ENCODE measurements at places on chromosomes 2 and 18.
A peak's percentile ranks its signal among the peaks of the same experiment; 100 is the strongest.

DNA sequence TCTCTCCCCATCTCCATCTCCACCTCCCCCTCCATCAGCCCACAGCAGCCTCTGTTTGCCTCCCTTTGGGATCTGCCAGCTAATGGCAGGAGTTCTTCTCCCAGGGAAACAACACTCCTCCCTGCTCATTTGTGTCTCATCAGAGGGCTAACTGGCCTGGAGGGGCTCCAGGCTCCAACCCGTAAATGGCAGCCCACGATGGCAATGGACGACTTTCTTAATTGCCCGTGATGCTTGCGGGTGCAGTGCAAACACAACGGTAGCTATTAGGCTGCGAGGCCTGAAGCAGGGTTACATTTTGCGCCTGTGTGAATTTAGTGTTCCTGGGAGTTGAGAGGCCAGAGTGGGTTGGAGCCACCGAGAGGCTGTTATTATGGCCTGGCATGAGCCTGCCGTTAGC, 285.1 kb downstream of the TNS1 start:
- DNase-seq: no peak

DNA sequence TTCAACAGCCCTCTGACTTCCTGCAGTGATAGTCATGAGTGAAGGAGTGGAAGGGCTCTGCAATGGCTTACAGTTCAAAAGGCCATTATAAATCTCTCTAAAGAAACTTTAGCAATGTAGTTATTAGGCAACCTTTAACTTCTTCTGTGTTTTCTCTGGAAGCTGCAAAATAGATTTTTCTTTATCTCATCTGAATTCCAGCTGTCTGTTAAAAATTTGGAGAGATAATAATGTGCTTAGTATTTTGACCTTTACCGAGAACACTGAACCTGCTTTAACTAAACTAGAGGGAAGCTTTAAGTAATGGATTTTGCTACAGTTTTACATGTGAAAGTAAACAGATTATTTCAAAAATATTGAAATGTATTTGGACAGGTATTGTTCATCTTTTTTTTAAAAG, 847.9 kb downstream of the ERBB4 start:
- DNase-seq: no peak

DNA sequence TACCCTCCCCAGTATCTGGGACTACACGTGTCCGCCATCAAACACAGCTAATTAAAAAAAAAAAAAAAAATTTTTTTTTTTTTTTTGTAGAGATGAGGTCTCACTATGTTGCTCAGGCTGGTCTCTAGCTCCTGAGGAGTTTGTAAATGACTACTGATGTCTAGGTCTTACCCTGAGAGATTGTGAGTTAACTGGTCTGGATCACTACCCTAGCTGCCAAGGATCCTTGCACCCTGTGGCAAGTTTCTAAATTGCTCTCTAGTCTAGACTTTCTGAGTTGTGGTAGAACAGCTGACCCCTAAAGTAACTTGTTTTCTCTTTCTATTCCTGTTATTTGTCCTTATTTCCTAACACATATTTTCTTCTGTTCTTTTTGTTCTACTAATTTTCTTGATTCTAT, 44.5 kb downstream of the ABHD3 start:
- DNase-seq: no peak

DNA sequence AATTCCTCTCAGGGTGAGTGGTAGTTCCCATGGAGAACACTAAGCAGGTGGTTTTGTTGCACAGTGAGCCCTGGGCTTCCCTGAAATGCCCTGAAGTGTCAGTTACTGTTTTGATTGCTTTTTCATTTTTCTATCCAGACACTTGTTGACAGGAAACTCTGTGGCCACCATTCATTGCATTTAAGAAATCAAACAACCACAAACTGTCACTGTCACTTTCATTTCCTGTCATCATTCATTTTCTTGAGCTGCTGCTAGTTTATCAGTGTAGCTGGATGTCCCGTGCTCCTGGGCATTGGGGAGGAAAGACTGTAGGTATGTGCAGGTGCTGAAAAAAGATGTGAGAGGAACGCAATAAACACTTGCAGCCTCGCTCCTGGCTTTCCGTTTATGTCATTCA, 891.6 kb upstream of the ZEB2 start:
- DNase-seq: no peak

DNA sequence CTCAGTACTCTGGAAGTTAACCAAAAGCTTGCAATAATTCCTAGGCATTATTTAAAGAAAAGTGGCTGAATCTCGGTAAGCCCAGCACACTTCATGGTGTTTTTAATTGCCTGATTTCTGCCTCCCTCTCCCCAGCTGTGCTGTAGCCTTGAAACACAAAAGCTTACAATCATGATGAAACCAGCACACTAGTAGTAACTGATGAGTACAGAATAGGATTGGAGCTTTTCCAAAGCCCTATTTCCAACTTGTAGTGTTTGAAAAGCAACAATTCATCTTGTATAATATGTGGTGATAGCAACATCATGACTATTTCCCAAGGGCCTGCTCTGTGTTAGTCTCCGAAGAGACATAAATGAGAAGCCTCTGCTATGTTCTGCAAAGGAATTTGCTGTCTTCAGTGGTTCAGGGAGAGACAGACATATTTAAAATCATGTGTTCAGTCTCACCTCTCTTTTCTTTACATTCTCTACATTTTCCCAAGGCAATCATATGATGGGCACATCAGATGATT, 1015.0 kb downstream of the BCL11A start:
- no peak for DNase-seq

DNA sequence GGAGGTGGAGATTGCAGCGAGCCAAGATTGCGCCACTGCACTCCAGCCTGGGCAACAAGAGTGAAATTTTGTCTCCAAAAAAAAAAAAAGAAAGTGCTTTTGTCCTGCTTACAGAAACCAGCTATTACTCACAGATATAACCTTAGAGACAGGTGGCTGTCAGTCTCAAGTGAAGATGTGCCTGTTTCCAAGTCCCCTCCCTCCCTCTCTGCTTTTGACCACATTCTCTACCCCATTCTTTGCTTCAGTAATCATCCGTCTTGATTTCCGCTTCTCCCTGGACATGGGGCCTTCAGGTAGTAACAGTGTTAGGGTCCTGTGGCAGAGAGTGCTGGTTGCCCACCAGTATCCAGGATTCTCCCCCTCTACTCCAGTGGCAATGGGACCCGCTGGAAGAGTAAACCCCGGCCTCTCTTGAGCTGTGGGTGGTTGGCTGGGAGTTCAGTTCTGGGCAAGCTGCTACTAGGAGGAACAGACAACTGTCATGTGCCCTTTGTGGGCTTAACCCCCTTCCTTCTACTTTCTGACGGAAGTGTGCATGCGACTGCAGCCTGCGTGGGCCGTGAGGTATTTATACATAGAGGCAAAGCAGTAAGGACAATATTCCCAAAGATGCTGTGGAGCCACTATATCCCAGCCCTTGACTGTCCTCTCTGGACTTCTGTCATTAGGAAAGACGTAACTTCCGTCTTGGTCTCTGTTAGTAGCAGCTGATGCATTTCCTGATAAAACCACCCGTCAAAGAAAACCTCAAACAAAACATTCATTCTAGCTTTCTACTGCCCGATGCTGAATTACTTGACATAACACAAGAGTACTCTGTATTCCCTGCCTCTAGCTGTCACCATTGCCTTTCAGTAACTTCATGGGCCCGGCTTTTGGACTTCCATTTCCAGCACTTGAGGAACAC, 17.8 kb downstream of the PDCL3 start:
- no peak for DNase-seq

- no peak for DNase-seq
These were observed 1.3 kb downstream of the FOXI3 start for GRCh38 chr2:88450925-88451810.

DNA sequence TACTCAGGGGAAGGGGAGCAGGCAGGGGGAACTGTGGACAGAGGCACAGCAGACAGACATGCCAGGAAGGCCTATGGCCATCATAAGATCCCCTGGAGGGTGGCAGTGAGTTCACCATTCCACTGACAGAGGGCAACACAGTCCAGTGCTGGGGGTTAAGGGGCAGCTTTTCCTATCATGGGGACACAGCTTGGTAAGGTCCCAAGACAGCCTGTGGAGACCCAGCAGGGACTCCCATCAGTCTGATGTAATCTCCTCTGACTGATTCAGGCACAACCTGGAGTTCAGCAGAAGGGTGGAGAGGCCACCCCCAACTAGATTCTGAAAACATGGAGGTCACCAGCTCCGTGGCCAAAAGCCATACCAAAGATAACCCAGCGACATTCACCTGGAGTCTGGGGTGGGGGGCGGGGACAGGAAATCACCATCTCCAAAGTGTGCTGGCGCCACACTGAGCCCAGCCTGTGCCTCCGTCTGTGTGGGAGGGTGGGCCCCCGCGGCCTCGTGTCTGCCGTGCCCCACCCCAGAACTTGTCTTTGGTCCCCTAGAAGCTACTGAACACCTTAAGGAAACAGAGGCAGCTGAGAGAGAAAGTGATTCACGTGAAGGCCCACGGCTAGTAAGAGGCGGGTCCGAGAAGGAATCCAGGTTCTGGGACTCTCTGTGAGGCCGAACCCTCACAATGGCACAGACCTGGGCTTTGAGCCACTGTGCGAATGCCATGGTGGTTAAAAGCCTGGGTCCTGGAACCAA, 28.6 kb downstream of the DNMT3A start:
- DNase-seq: no peak

GRCh38 chr2:160916300-160916699, 243.9 kb upstream of the TANK start:
- no peak for DNase-seq

GRCh38 chr2:230318190-230319121, 8.5 kb upstream of the SP140L start:
- DNase-seq: no peak

DNA sequence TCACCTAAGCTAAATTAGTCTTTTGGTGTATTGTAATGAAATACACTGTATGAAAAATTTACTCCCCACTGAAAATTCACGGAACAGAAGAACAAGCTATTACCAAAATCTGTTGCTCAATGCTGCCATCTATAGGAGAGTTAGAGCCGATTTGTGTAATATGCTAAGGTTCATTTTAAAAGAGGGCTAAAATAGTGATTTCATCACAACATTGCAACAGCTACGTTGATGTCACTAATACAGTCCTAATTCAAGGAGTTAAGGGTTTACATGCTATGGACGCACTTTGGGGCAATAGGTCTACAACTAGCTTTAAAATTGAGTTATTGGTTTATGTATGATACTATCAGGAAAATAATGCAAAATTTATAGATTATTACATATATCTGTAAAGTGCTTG, 3.0 kb upstream of the IRS1 start:
- no peak for DNase-seq

DNA sequence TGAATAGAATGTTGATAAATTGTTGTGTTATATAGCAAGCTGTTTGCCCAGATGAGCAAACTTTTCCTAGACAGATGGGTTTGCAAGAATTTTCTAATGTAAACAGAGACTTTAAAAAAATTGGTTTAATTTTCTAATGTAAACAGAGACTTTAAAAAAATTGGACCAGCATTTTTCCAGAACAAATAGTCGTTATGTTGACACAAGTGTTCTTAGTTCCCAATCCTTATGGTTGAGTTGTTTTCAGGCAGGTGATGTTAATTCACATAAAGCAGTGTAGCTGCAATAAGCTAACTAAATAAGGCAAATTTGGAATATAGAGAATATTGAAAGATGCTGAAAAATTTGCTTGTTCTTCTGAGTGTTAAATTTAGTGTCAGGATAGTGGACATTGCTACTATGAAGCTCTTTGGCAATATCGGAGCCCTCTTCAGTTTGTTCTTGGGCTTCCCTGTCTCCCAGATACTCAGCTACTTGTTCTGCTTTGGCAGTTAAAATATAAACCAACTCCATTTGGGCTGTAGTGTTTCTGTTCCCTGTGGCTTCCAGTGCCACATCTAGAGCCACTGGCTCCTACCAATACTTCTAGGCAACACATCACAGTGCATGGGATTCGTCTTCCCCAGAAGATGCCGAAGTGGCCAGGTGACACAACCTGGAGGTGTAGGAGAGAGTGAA, 105.7 kb downstream of the DYNAP start:
- no peak for DNase-seq

- DNase-seq: peak; percentile 12
These were observed 27.0 kb downstream of the TMEM200C start for GRCh38 chr18:5868218-5868854.

DNA sequence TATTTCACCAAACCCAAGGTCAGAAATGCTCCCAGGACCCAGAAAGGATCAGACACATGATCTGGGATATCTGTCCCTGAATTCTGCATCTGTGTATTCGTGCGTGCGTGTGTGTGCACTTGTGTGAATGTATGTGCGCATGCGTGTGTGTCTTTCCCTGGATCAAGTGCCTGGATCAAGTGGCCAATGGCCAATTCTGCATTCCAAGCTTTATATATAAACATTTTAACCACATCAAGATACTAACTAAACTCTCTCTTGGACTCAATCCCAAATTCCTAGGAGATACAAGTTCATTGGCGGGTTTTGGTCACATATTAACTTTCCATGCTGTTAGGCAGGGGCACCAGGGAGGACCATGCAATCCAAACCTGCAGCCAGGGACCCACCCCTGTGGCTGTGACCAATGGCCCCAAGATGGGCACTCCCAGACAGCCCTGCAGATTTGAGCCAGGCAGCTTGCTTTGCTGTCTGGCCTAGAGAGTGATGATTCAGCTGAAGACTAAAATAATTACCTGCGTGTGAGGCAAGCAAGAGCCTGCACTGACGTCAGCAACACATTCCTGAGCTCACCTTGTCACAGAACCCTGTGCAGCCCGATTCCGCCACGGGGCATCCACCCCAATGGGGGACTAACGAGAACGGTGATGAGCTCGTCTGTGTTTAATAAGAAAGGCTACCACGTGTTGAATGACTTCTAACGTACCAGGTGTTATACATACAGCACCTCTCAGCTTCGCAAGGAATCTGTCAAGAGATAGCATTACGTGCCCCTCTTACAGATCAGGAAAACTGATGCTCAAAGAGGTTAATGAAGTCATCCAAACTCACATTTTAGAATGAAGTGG, 45.3 kb upstream of the ROCK2 start:
- DNase-seq: no peak

DNA sequence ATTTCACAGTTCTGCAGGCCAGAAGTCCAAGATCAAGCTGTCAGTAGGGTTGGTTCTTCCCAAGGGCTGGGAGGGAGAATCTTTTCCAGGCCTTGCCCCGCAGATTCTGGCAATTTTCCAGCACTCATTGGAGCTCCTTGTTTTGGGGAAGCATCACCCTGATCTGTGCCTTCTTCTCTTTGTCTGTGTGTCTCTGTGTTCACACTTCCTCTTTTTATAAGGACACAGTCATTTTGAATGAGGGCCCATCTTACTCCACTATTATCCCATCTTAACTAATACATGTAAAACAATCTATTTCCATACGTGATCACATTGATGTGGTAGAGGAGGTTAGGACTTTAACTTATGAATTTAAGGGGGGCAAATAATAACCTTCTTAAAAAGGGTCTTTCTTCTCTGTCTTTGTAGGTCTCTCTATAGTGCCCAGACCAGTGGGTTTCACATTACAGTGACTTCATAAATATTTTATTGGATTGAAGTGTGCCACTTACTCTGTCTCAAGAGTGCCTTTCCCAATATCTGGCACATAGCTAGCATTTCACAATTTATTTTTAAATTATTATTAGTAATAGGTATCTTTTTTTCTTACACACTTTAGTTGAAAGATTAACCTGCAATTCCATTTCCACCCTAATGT, 68.9 kb upstream of the CBLN2 start:
- DNase-seq: no peak

GRCh38 chr2:128494307-128494639, 175.6 kb upstream of the HS6ST1 start:
- DNase-seq: no peak

GRCh38 chr2:18149660-18150246, 271.3 kb downstream of the KCNS3 start:
- no peak for DNase-seq

GRCh38 chr2:196066291-196067087, 2.1 kb downstream of the DNAH7 start:
- DNase-seq: no peak

GRCh38 chr2:120961396-120961795, 225.7 kb downstream of the GLI2 start:
- no peak for DNase-seq

GRCh38 chr18:67730886-67731285, 214.4 kb upstream of the DSEL start:
- DNase-seq: no peak

Data from GOT3 (cell line).